ENCODE measurements at places on chromosomes 16 and 17. TPM values are rescaled to one million over a fixed set of nuclear protein-coding genes. Genes with fewer than 3 reads are reported as not detected.

Gene TMEM98
- not detected for total RNA-seq

Gene GPR139
- not detected for total RNA-seq

Gene PSMD3
- 60.3 TPM for total RNA-seq

Gene GPR142
- not detected for total RNA-seq

Gene EEF2K
- total RNA-seq, result 19.1 TPM

Gene IQCK
- total RNA-seq, result 1.7 TPM

Gene DNAAF8
- total RNA-seq, result 0.12 TPM

Gene NXN
- 0.55 TPM for total RNA-seq

Gene AIPL1
- not detected for total RNA-seq

- no peaks in the 10 kb centered on the region for H3K27me3 ChIP-seq
- H3K4me3 ChIP-seq, result no peak overlapping the region
- H3K27ac ChIP-seq, result no peak overlapping the region
- DNase-seq, result no peak
- no peaks in the 10 kb centered on the region for H3K4me1 ChIP-seq
These were observed 585.1 kb upstream of the CDH5 start for GRCh38 chr16:65781363-65781762.

- H3K36me3 ChIP-seq, result peaks cover 25% of the 10 kb centered on the region
- peak overlapping the region; percentile 50 for H3K27ac ChIP-seq
- peak overlapping the region; percentile 47 for H3K4me3 ChIP-seq
- DNase-seq, result peak; percentile 82
These were observed 324.7 kb downstream of the SEC14L1 start for GRCh38 chr17:77465358-77466041.

DNA sequence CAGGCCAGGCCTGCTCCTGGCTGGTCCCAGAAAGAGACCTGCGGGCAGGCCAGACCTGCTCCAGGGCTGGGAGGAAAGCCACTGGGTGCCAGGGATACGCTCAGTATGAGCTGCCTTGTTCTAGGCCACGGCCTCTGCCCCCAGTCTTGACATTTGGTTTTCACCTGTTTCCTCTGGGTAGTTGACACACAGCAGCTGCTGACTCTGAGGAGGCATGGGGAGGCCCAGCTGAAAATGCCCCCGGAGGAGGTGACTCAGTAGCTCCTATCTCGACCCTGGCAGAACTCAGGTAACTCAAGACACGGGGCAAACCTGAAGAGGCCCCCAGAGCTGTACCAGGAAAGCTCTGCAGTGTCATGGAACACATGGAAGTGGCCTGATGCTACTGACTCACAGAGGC is 13.9 kb upstream of the ADGRG1 start:
- no peaks in the 10 kb centered on the region for H3K36me3 ChIP-seq
- no peaks in the 10 kb centered on the region for H3K27me3 ChIP-seq
- no peak overlapping the region for H3K27ac ChIP-seq
- peaks cover 14% of the 10 kb centered on the region for H3K4me1 ChIP-seq

- H3K36me3 ChIP-seq, result no peaks in the 10 kb centered on the region
- H3K4me1 ChIP-seq, result peaks cover 22% of the 10 kb centered on the region
- H3K4me3 ChIP-seq, result no peak overlapping the region
These were observed 3.2 kb downstream of the HBM start for GRCh38 chr16:169014-169413.

GRCh38 chr17:37206299-37206698 is 169.5 kb upstream of the C17orf78 start:
- H3K4me3 ChIP-seq, result no peak overlapping the region
- H3K4me1 ChIP-seq, result no peaks in the 10 kb centered on the region
- no peak for DNase-seq
- H3K36me3 ChIP-seq, result peaks cover 5% of the 10 kb centered on the region

- no peak for DNase-seq
- no peak overlapping the region for H3K27ac ChIP-seq
- no peak overlapping the region for H3K4me3 ChIP-seq
- no peaks in the 10 kb centered on the region for H3K27me3 ChIP-seq
These were observed 26.8 kb downstream of the MARCHF10 start for GRCh38 chr17:62781356-62781755.

GRCh38 chr17:59838052-59838916 is 54.5 kb downstream of the TUBD1 start:
- peak; percentile 56 for DNase-seq
- peak overlapping the region; percentile 94 for H3K4me3 ChIP-seq
- H3K36me3 ChIP-seq, result no peaks in the 10 kb centered on the region
- H3K27ac ChIP-seq, result peak overlapping the region; percentile 93

GRCh38 chr17:2253768-2254406 is 49.7 kb downstream of the SMG6 start:
- H3K27me3 ChIP-seq, result no peaks in the 10 kb centered on the region
- no peak overlapping the region for H3K4me3 ChIP-seq
- H3K36me3 ChIP-seq, result no peaks in the 10 kb centered on the region
- H3K4me1 ChIP-seq, result peaks cover 26% of the 10 kb centered on the region

- H3K27me3 ChIP-seq, result no peaks in the 10 kb centered on the region
- H3K36me3 ChIP-seq, result no peaks in the 10 kb centered on the region
- H3K27ac ChIP-seq, result no peak overlapping the region
- no peak overlapping the region for H3K4me3 ChIP-seq
- DNase-seq, result no peak
These were observed 39.3 kb upstream of the BRD7 start for GRCh38 chr16:50408001-50408561.

DNA sequence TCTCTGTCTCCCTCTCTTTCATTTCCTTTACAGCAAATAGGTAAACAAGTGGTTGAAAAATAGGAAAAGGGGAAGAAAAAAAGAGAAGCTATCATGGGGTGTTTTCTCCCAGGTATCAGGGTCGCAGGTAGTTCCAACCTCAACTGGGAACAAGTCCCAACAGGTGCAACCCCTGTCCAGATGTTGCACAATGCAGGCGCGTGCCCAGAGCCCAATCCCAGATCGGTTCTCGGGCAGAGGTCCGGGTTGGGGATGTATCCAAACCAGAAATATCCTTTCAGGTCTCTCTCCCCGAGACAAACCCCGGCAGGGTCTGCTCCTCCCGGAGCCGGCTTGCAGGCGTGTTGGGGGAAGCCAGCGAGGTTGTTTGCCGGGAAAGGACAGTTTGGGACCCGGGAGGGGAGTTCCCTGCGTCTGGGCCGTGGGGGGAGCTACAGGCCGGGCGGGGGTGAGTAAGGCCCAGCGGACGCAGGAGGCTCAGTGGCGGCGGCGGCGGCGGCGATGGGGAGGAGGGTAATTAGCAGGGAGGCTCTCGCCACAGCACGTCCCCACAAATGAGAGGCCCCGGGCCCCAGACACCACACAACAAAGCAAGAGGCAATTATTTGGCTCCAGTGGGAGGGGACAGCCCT is 21.2 kb upstream of the SP6 start:
- DNase-seq, result no peak
- no peaks in the 10 kb centered on the region for H3K27me3 ChIP-seq
- no peak overlapping the region for H3K4me3 ChIP-seq
- H3K36me3 ChIP-seq, result no peaks in the 10 kb centered on the region

DNA sequence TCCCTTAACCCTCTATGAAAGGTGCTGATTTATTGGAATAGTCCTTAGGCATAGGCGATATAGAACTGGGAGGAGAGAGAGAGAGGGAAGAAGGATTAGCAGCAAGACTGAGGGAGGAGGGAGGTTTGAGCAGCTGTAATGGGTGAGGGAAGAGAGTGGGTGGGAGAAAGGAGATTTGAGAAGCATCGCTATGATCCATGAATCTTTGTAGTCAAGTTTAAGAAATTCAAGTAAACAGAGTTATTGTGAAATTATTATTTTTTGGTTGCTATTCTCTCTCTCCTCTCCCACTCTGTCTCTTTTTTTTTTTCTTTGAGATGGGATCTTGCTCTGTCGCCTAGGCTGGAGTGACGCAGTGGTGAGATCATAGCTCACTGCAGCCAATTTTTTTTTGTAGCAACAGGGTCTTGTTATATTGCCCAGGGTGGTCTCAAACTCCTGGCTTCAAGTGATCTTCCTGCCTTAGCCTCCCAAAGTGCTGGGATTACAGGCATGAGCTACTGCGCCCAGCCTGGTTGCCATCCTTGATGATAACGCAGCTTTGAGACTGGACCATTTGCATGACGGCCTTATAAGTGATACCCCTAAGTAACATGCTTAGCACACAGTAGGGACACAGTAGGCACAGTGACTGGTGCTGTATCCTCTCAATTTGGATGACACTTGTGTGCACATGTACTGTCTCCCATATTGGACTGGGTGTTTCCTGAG is 21.0 kb upstream of the TNS4 start:
- H3K27ac ChIP-seq, result no peak overlapping the region
- peaks cover 57% of the 10 kb centered on the region for H3K4me1 ChIP-seq
- H3K27me3 ChIP-seq, result no peaks in the 10 kb centered on the region
- no peak for DNase-seq
- H3K36me3 ChIP-seq, result no peaks in the 10 kb centered on the region

DNA sequence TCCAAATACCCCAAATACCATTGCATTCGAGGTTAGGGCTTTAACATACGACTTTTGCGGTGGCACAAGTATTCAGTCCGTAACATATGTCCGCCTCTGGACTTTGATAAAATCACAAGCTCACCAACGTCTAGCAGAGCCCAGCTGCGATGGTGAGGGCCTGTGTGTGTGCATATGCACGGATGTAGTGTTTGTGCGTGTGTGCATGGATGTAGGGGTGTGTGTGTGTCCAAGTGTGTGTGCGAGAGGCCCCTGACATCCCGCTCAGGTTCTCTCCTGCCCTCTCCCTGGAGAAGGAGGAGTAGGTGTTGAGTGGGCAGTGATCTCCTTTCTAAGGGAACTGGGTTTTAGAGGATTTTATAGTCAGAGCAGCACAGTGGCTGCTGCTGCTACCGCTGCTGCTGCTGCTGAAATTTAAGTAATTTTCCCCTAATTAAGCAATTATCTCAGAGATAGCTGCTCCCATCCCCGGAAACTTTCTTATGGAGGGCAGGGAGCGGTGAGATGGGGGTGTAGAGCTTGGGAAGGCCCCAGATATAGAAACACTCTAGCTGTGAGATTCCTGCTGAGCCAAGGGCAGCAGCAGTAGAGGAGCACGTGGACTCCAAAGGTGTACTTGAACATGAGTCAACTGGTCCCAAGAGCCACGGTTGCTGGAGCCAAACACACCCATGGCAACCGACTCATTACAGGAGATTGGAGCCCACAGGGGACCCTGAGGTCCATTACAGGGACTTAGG is 121.7 kb upstream of the SDK2 start:
- DNase-seq, result no peak
- H3K27ac ChIP-seq, result no peak overlapping the region
- H3K27me3 ChIP-seq, result no peaks in the 10 kb centered on the region
- no peak overlapping the region for H3K4me3 ChIP-seq
- H3K36me3 ChIP-seq, result no peaks in the 10 kb centered on the region
- H3K4me1 ChIP-seq, result no peaks in the 10 kb centered on the region

DNA sequence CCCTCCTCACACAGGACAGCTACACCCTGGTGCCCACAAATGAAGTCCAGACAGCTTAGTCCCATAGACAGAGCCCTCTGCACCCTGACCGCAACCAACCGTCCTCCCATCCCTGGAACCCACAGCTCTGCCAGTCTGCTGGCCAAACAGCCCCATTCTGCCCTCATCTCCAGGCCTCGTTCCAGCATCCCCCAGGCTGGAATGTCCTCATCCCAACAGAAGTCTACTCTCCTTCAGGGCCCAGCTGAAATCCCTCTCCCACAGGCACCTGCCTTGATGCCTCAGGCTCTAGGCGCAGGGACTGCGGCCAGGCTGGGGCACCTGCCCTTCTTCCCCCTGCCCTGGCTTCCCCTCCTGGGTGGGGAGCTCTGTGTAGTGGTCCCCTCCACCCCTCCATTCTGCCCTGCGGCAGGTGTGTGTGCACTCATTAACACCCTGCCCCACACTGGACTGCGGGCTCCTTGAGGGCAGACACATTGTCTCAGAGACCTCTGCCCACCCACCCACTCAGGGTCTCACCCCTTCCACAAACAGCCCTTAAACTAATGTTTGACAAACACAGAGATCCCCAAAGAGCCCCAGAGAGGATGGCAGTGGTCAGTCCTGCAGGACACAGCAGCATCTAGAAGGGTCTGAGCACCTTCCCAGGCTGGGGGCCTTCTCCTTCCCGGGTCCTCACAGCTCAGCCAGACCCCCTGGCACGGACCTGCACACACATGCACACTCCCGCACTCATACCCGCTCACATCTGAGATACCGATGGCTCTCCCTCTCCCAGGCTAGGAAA is 820 bp downstream of the GRIN2C start:
- peaks cover 44% of the 10 kb centered on the region for H3K27me3 ChIP-seq
- H3K4me3 ChIP-seq, result no peak overlapping the region
- no peaks in the 10 kb centered on the region for H3K36me3 ChIP-seq

GRCh38 chr16:26120729-26121128 is 429.0 kb downstream of the HS3ST4 start:
- H3K4me1 ChIP-seq, result no peaks in the 10 kb centered on the region
- H3K27ac ChIP-seq, result no peak overlapping the region
- no peaks in the 10 kb centered on the region for H3K27me3 ChIP-seq
- H3K4me3 ChIP-seq, result no peak overlapping the region
- H3K36me3 ChIP-seq, result no peaks in the 10 kb centered on the region
- DNase-seq, result no peak

- no peak for DNase-seq
- no peak overlapping the region for H3K4me3 ChIP-seq
- no peak overlapping the region for H3K27ac ChIP-seq
- H3K4me1 ChIP-seq, result no peaks in the 10 kb centered on the region
- no peaks in the 10 kb centered on the region for H3K36me3 ChIP-seq
- H3K27me3 ChIP-seq, result no peaks in the 10 kb centered on the region
These were observed 178.7 kb downstream of the GRIN2A start for GRCh38 chr16:10003486-10003885.

DNA sequence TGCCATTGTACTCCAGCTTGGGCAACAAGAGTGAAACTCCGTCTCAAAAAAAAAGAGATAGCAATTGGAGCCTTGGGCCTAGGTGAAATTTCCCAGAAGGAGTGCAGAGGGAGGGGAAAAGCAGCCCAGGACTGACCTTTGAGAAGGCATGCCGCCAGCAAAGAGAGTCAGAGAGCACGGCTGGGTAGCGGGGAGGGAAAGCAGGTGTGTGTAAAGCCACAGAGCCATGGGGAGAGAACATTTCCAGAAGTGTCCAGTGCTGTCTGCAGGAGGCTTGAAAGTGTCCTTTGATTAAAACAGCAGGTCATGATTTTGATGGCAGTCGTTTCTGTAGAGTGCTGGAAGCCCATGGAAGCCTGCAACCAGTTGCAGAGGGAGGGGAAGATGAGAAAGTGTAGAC is 8.1 kb downstream of the C16orf54 start:
- H3K36me3 ChIP-seq, result peaks cover 12% of the 10 kb centered on the region
- H3K4me1 ChIP-seq, result peaks cover 73% of the 10 kb centered on the region
- DNase-seq, result no peak
- H3K4me3 ChIP-seq, result no peak overlapping the region

- DNase-seq, result no peak
- H3K4me1 ChIP-seq, result peaks cover 5% of the 10 kb centered on the region
- no peaks in the 10 kb centered on the region for H3K27me3 ChIP-seq
- H3K4me3 ChIP-seq, result no peak overlapping the region
- no peak overlapping the region for H3K27ac ChIP-seq
These were observed 129.6 kb downstream of the CPPED1 start for GRCh38 chr16:12674071-12674470.
